Parietal lobe (tissue), 2 donors: ENCODE measurements at places on chromosomes 4 and X. TPM values are rescaled to one million over a fixed set of nuclear protein-coding genes. Genes with fewer than 3 reads are reported as not detected.

Gene N4BP2
- total RNA-seq: 82.6 TPM

Gene TRIM61
- 1.6 TPM for total RNA-seq

Gene TREX2
- total RNA-seq: 1.9 TPM

Gene HERC5
- 1.6 TPM for total RNA-seq

Gene ABCB7
- total RNA-seq: 47.9 TPM

Gene ENPEP
- total RNA-seq: 1.6 TPM

Gene TLR2
- total RNA-seq: 0.63 TPM

Gene FDCSP
- not detected for total RNA-seq

Gene GLRA3
- 6.9 TPM for total RNA-seq

Gene SSX4
- not detected for total RNA-seq

Gene AFP
- total RNA-seq: 0.31 TPM

Gene FAT1
- total RNA-seq: 36.9 TPM

Gene GPR173
- total RNA-seq: 36.0 TPM

Gene CCNB3
- total RNA-seq: 0.31 TPM

Gene INTU
- total RNA-seq: 53.5 TPM

Gene IQCM
- not detected for total RNA-seq

Gene KDM5C
- 137 TPM for total RNA-seq

Gene TMPRSS11E
- total RNA-seq: not detected

Gene LEF1
- 7.5 TPM for total RNA-seq
